ENCODE measurements at places on chromosomes 7 and 10.

DNA sequence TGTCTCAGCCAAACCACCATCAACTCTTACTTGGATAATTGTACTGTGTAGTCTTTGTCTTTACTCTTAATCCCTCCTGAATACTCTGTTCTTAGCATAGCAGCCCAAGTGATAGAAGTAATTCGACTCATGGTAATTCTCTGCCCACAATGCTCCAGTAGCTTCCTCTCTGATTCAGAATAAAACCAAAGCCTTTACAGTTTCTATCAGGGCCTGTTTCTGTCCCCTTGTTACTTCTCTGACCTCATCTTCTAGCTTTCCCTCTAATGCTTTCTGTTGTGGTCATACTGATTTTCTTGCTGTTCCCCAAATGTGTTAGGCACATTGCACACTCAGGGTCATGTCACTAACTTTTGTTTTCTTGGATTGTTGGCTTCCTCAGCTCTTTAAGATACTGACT, 8.0 kb downstream of the ZNF518A start:
- DNase-seq, result no peak

- no peak for DNase-seq
Observed at GRCh38 chr10:69334302-69335062, 56.2 kb downstream of the HK1 start.

- DNase-seq, result no peak
Observed at GRCh38 chr10:100717166-100717565, 28.2 kb upstream of the PAX2 start.

GRCh38 chr10:77420947-77421523, 216.6 kb downstream of the KCNMA1 start:
- DNase-seq, result no peak

GRCh38 chr7:136492366-136492765, 376.1 kb upstream of the CHRM2 start:
- DNase-seq, result no peak

GRCh38 chr10:122279725-122280141, 8.6 kb downstream of the BTBD16 start:
- peak; percentile 12 for DNase-seq

- no peak for DNase-seq
Observed at GRCh38 chr10:110779489-110779888, 92.2 kb upstream of the PDCD4 start.

DNA sequence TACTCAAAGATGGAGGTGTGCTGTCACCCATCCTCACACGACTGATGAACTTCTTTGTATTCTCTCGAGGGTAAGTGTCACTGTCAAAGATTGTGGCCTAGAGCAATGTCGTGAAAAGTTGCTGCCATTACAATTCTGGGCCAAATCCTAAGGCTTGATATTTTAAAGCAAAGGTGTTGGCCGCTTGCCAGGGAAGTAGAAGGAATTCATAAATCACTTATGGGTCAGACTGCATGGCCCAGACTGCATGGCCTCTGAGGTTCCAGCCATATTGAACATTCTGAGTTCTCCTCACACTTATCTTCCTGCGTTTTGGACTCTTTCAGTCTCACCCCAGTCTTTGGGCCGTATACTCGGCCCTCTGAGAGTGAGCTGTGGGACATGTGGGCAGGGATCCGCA, 8.6 kb downstream of the MEST start:
- DNase-seq, result no peak

GRCh38 chr7:50347693-50348092, 43.2 kb downstream of the IKZF1 start:
- DNase-seq, result no peak

GRCh38 chr7:84372712-84373111, 178.1 kb upstream of the SEMA3A start:
- no peak for DNase-seq

DNA sequence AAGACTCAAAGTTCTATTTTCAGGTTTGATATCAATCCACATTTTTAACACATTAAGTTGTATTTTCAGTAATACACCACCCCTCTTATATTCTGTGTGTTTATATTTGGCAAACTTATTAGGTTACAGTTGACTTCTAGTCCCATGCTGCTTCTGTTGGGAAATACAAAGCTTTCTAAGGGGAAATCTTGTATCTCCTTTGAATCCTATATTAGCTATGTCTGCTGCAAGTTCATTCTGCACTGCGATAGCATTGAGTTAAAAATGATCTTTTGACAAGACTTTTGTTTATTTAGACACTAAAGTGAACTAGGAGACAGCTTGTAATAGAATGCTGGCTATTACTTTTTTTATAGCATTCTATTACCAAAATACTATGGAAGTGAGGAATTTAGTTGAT, 625.1 kb upstream of the ANKRD30A start:
- no peak for DNase-seq

Measured in DMS153 (cell line).